ENCODE measurements at places on chromosomes 12 and 14.

DNA sequence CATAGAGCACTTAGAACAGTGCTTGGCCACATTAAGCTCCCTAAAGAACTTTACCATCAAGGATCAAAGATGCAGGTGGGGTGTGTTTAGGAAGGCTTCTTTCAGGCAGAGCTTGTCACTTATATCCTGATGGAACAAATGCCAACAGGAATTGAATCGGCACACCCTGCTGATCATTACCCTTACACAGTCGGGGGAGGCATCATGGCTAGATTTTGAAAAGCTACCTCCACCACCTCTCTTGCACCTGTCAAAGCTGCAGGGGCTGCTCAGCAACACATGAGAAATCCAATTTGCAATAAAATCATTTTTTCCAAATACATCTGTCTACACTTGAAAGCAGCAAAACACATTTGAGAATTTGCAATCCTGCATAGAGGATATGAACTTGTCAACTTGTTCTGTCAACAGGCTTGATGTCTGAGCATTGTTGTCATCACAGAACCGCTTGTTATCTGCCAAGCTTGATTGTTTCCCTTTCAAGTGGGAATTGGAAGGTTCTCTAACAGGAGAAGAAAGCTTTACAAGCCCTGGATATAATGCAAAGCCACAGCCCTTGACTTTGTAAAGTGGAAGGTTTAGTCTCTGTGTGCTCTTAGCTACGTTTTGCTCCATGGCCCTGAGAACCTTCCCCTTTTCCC, 24.6 kb upstream of the TRIM9 start:
- no peak for DNase-seq

DNA sequence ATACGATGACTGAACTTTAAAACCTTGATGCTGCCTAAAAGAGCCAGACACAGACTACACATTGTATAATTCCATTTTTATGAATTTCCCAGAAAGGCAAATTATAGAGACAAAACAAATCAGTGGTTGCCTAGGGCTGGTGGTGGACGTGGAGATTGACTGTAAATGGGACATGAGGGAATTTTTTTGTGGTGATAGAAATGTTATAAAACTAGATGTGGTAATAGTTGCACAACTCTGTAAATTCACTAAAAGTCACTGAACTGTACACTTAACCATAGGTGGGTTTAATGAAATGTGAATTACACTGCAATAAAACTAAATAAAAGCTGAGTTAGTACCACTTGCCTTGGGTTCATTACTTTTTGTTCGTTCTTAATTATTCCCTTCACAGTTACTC, 72.1 kb downstream of the PLEKHA5 start:
- DNase-seq, result no peak

DNA sequence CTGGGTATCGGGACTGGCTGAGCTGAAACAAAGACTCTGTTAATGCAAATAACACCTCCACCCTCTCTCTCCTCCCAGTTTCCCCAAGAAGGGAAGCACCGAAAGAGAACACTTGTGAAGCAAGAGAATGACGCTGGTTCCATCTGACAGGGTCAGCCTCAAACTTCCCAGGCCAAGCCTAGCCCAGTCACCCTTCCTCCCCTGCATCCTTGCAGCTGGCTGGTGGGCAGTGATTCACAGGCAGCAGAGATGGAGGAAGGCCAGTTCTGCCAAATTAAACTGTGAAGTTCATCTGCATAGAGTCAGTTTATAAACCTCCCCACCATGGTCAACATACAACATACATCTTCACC, 2.8 kb downstream of the LRRC74A start:
- DNase-seq, result no peak

DNA sequence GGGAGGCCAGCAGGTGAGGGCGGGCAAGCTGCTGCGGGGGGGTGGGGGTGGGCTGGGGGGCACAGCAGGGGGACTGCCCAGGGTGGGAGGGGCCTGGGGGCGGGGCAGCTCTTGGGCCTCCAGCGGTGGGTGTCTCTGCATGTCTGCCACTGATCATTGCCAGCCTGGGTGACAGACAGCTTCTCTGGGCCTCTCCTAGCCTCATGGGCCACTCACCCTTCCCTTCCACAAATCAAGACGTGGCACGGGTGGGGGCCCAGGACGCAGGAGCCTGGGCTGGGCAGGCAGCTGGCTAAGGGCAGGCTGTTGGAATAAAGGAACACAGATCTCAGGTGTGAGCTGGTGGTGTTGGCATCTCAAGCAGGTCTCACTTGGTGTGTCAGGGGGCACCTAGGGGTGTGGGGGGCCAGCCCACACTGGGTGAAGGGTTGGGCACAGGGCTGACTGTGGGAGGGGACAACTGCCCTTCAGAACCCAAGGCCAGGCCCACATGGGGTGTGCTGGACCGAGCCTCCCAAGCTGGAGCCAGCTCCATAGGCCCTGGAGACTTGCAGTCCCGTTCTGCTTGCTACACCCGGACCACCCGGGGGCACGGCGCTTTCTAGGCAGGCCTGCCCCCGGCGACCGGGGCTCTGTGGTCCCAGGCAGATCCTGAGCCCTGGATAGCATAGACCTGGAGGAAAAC, 3.0 kb downstream of the TEDC1 start:
- no peak for DNase-seq

DNA sequence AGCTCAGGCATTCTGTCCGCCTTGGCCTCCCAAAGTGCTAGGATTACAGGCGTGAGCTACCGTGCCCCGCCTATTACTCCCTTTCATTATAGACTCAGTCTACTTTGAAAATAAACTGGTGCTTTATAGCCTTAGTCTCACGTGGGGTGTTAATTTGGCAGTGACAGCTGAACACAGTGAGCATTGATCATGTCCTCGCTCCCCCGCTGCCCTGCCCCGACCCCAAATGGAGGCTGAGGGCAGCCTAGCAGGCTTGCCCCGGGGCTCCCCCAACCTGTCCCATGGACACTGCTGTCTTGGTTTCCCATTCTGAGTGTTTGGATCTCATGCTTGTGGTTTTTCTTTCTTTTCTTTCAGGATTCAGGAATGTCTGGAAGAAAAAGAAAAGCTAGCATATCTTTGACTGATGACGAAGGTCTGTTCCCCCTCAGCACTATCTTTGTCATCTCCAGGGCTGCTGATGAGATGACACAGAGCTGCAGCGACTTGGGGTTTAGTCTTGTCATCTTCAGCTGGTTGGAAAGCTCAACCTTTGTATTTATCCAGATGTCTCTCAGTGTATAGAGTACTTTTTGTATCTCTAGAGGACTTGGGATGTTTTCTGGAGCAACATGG, 42.2 kb downstream of the EP400 start:
- no peak for DNase-seq

- peak; percentile 66 for DNase-seq
Measured at GRCh38 chr12:51591016-51591901, at the start of gene SCN8A. TSS of gene SCN8A (plus strand) at chr12:51591233. CDS start at chr12:51662818, 71,585 bp downstream.

DNA sequence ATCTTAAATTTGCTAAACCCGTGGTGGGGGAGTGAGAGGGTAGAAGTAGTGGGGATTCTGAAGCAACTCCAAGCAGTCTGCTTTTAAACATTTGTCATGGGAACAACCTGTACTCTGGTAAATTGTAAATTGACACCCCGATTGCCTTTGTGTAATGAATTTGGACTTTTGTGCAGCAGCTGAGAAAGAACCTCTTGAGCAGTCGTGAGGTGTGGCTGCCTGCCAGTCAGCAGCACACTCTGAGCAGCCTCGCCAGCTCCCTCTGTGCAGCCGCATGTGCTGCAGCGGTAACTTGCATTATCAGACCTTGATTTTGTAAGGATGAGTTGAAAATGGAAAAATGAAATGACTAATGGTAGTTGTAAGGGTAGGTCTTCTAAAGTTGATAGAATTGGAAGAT, 74.3 kb downstream of the SUSD6 start:
- DNase-seq, result peak; percentile 83

GRCh38 chr14:78758333-78758732, 588.2 kb downstream of the NRXN3 start:
- no peak for DNase-seq

- no peak for DNase-seq
Measured at GRCh38 chr12:28620281-28620680, 430.0 kb downstream of the CCDC91 start.

DNA sequence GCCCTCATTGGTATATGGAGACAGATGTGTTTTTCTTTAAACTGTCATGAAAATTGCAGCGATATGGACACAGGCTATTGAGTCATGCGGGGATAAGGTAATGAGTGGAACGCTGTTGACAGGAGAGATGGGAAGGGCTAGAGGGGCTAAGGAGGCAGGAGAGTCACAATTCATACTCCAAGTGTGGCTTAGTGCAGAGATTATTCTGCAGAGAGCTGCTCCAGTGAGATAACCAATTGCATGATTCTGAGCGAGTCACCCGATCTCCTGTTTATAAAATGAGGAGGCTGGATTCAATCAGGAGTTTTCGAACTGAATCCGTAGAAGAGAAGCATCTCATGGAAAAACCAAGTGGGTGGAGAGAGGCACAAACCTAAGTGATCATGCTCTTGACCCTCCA, 106.4 kb upstream of the PLEKHG7 start:
- DNase-seq, result no peak

- DNase-seq, result no peak
Measured at GRCh38 chr14:23326491-23327332, 5.5 kb downstream of the PABPN1 start.

GRCh38 chr14:41570415-41571155, 36.1 kb upstream of the LRFN5 start:
- DNase-seq, result no peak

- no peak for DNase-seq
Measured at GRCh38 chr14:94042433-94043091, 16.4 kb downstream of the OTUB2 start.

- no peak for DNase-seq
Measured at GRCh38 chr12:11854011-11854499, 204.6 kb downstream of the ETV6 start.

DNA sequence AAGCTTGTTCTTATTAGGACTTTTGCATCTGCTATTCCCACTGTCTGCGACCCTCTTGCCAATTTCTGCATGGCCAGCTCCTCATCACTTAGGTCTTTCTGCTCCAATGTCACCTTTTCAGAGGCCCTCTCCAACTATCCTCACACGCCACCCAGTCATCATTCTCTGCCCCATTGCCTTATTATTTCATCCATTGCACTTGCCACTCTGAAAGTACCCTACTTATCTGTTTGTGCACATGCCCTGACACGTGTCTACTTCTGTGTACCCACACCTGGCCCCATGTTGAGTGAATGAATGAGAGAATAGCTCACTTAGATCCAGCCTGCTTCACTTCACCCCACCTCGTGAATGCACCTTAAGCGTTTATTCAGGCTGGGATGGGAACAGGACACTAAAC, 218.7 kb upstream of the TBX3 start:
- no peak for DNase-seq

GRCh38 chr12:131092901-131093603, 139.3 kb downstream of the ADGRD1 start:
- DNase-seq, result no peak

DNA sequence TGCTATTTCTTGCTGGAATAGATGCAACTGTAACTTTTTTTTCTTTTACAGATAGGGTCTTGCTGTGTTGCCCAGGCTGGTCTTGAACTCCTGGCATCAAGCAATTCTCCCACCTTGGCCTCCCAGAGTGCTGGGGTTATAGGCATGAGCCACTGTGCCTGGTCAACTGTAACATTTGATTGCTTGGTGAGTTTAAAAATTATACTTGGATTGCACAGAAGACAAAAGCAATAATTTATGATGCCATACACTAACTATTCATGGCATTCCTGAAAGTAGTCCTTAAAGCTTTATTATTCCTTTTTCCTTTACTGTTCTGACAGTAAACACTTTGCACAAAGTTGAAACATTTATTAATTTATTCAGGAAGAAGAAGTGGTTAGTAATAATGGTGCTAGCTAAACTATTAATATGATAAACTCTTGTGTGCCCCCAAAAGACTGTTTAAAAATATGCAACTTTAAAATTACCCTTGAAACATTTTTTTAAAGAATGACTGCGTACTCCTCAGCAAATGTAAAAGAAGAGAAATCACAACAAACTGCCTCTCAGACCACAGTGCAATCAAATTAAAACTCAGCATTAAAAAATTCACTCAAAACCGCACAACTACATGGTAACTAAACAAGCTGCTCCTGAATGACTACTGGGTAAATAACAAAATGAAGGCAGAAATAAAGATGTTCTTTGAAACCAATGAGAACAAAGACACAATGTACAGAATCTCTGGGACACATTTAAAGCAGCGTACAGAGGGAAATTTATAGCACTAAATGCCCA, 8.3 kb downstream of the PTPRB start:
- no peak for DNase-seq

DNA sequence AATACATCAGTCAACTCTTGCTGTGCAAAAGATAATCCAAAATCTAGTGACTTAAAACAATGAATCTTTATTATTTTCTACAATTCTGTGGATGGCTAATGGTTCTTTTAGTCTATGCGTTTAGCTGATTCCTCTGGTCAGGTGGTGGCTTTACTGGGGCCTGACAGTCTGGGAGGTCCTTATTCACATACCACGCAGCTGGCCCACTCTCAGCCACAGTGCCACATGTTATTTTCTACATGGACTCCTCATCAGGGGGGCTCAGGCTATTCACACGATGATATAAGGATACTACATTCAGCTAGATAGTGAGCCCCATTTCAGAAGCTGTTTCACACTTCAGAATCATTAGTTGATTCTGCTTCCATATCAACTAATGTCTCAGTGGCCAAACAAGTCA, 287.5 kb upstream of the MGAT4C start:
- no peak for DNase-seq

- DNase-seq, result no peak
Measured at GRCh38 chr12:72937486-72937885, 665.3 kb downstream of the TRHDE start.

DNA sequence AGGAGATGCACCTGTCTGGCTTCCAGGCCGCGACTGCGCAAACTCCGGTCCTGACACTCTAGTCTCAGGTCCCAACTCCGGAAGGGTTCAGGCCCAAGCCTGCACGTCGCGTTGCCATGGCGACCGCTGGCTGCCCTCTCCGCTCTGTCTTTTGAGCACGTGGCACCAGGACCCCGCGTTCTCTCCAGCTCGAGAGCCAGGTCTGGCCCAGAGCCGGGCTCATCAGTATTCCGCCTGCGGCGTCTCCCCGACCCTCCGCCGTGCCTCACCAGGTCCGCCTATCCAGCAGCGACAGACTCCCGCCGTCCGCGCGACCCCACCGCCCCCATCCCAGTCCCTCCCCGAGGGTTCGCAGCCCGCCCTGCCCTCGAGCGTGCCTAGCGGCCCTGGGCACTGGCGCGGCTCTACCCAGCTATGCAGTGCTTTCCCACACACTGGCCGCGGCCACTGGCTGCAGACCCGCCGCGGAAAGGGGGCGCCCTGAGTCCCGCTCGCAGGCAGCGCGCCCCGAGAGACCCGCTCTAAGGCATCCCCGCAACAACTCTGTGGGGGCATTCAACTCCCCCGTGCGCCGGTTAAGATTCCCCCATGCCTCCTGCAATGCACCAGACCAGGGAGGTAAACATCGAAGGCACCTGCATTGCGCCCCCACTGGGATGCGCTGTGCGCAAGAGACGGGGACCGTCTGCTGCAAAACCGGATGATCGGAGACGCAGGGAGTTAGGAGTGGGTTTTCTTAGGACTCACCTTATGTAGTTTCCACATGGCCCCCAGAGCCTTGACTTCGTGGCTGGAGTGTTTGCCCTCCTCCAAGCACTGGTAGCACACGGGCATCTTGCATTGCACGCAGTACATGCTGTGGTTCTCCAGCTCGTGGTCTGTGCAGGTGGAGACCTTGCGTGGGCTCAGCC, 1.3 kb downstream of the TRIM9 start:
- DNase-seq, result peak; percentile 18

- DNase-seq, result no peak
Measured at GRCh38 chr14:29463727-29464395, 463.8 kb downstream of the PRKD1 start.
